ENCODE measurements at places on chromosomes 6 and 20.

DNA sequence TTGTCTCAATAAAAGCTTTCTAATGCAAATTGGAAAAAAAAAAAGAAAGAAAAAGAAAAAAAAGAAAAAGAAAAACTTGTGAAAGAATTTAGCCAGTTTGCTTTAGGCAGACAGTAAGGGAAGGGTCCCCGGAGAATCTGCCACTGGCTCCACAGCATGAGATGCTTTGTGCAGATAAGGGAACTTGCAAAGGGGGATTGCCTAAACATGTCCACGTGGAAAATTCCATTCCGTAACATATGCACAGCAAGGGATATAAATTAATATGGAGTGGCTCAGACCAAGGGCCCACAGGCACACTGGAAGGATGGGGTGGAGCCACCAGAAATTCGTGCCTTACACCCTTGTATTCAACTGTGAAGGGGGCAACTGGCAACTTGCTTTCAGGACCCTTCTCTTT lies 45.4 kb downstream of the MKKS start:
- no peak for DNase-seq

- no peak for DNase-seq
These were observed 5.8 kb downstream of the GABBR1 start for GRCh38 chr6:29626948-29627754.

GRCh38 chr6:159645640-159646039 lies 47.4 kb downstream of the SOD2 start:
- DNase-seq: no peak

GRCh38 chr6:14670806-14671205 lies 553.2 kb downstream of the CD83 start:
- DNase-seq: no peak

- no peak for DNase-seq
These were observed 37.6 kb downstream of the ZMYND8 start for GRCh38 chr20:47318586-47319516.
